ENCODE measurements at places on chromosomes 12 and 14.

GRCh38 chr12:88419794-88420193, 160.5 kb downstream of the KITLG start:
- no peak for DNase-seq

DNA sequence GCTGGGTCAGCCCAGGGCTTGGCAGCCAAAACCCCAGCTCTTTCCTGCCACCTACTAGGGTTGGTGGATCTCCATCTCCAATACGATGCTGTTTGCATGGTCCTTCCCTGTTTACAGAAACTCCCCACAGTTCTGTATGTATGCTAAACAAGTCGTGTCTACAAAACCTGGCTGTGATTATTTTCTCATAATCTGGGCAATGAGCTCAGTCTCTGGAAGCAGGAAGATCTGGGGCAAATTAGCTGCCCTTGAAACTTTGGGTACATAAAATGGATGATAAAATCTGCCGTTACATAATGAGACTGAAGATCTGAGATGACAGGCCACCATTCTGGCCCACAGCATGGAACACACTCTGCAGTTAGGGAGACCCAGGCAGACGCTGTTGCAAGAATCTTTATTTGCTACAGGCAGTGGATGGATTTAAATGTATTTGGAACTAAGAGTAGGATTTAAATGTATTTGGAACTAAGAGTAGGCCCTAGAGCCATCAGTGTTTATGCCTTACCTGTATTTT, 31.7 kb downstream of the ACADS start:
- DNase-seq, result no peak

DNA sequence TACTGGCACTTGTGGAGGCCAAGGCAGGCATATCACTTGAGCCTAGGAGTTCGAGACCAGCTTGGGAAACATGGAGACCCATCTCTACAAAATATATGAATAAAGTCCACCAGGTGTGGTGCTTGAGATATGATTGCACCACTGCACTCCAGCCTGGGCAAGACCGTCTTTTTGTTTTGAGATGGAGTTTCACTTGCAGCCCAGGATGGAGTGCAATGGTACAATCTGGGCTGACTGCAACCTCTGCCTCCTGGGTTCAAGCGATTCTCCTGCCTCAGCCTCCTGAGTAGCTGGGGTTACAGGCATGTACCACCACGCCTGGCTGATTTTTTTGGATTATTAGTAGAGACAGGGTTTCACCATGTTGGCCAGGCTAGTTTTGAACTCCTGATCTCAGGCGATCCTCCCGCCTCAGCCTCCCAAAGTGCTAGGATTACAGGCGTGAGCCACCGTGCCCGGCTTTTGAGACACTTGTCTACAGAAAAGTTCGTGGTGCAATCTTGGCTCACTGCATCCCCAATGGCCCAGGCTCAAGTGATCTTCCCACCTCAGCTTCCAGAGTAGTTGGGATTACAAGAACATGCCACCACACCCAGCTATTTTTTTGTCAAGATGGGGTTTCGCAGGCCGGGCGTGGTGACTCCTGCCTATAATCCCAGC, 16.3 kb upstream of the ATP5F1B start:
- no peak for DNase-seq

- no peak for DNase-seq
These were observed 49.9 kb downstream of the SSH1 start for GRCh38 chr12:108807476-108807875.

- DNase-seq, result no peak
These were observed 43.7 kb downstream of the TCHP start for GRCh38 chr12:109943811-109944210.

GRCh38 chr14:21118933-21119332, 18.1 kb downstream of the TMEM253 start:
- no peak for DNase-seq

DNA sequence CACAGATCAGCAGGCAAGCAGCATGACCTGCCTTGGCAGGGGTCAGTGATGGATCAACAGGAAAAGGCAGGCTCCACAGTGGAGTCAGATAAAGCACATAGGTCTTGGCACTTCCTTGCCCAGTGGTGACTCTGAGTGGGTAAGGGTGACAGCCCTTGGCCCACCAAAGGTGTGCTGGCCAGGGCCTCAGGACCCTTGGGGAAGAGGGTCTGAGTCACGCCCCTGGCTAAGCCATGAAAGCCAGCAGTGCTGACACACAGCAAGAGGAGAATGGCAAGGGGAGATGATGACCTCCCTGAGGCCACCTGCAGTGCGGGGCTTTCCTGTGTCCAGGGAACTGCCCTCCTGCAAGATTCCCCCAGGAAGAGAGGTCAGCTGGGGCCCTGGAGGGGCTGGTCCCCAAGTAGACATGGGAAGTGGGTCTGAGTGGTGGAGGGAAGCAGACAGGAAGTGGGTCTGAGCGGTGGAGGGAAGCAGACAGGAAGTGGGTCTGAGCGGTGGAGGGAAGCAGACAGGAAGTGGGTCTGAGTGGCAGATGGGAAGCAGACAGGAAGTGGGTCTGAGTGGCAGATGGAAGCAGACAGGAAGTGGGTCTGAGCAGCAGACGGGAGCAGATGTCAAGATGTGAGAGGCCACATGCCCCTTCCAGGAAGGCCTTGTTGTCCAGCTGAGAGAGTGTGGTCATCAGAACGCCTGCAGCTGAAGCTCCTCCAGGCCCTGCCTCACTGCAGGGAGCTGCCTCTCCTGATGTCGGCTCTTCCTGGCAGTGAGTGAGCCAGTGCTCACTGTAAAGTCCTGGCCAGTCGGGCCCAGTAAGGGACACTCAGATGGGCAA, 34.8 kb downstream of the DIO3 start:
- DNase-seq, result no peak

GRCh38 chr12:79549531-79550271, 141.1 kb downstream of the PAWR start:
- DNase-seq, result no peak

DNA sequence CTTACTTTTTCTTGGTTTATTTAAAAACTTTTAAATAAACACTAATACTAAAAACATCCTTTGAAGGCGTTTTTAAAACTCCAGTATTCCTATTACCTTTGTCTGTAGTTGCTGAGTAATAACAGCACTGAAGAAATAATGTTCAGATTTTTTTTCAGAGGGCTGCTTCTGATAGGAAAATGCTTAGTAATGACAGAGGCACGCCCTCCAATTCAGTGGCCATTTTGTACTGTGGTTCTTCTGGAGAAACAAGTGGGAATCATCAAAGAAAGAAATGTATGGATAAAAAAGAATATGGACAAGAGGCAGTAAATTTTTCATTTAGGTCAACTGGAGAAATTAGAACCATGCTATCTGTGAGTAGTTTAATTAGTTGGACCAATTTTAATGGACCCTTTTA, 13.6 kb downstream of the VEZT start:
- DNase-seq, result no peak

Data from NCI-H187 (cell line).